Dermis blood vessel endothelial cell (primary cell): ENCODE measurements at places on chromosomes 12 and 14. TPM values are rescaled to one million over a fixed set of nuclear protein-coding genes. Genes with fewer than 3 reads are reported as not detected.

The LMNTD1 gene
- total RNA-seq, result 0.19 TPM in 1 of 2 replicates, not detected in the other

The TMEM119 gene
- total RNA-seq, result under 0.01 TPM in 1 of 2 replicates, not detected in the other

The MUCL1 gene
- total RNA-seq, result not detected in 2 replicates

The NOS1 gene
- not detected in 2 replicates for total RNA-seq

The TDRD9 gene
- total RNA-seq, result 3.0 and 4.3 TPM in 2 replicates
